ENCODE measurements at places on chromosomes 2 and 18.

- no peak for DNase-seq
Observed at GRCh38 chr2:177952151-177952550, 120.4 kb downstream of the PDE11A start.

GRCh38 chr2:10941383-10941782 lies 29.6 kb downstream of the KCNF1 start:
- no peak for DNase-seq

- DNase-seq = no peak
Observed at GRCh38 chr18:51953521-51953920, 386.5 kb upstream of the DCC start.

DNA sequence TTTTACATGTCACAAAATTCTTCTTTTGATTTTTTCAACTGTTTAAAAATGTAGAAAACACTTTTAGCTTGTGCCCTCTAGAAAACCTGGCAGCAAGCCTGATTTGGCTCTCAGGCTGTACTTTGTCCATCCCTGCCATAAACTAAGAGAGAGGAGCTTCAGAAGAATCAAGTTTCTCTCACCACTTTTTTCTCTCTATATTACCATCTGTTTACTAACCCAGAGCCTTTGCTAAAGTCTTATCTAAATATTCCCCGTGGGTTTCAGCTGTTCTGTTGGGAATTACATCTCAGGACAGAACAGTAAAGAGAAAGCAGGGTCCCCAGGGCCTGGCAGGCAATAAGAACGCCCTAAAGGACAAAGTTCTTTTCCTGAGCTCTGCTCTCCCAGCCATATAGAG lies 409.1 kb upstream of the CRIM1 start:
- no peak for DNase-seq

DNA sequence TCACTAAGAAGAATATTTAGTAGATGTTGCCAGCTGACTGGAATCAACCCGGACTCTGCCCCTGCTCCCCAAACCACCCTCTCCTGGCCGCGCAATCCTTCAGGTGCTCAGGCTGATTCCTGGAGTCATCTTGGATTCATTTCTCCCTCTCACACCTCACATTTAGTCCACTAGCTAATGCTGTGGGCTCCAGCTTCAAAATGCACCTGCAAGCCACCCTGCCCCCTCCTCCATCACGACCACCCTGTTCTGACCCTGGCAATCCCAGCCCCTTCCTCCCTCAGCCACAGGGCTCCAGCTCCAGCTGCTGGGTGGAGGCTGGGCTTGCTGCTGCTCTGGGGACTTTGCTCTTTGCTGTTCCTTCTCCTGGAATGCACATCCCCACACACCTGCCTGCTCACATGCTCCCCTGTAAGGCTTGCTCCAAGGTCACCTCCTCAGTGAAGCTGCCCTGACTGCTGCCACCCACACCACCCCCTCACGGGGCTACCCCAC lies 61.3 kb upstream of the SH3RF3 start:
- no peak for DNase-seq
